ENCODE measurements at places on chromosomes 3 and 15. TPM values are rescaled to one million over a fixed set of nuclear protein-coding genes. Genes with fewer than 3 reads are reported as not detected.
A peak's percentile ranks its signal among the peaks of the same experiment; 100 is the strongest.

GRCh38 chr3:195201295-195201694, 69.7 kb downstream of the XXYLT1 start:
- DNase-seq, result peak; percentile 0

GRCh38 chr3:79835701-79836100, 67.9 kb upstream of the ROBO1 start:
- DNase-seq, result no peak

DNA sequence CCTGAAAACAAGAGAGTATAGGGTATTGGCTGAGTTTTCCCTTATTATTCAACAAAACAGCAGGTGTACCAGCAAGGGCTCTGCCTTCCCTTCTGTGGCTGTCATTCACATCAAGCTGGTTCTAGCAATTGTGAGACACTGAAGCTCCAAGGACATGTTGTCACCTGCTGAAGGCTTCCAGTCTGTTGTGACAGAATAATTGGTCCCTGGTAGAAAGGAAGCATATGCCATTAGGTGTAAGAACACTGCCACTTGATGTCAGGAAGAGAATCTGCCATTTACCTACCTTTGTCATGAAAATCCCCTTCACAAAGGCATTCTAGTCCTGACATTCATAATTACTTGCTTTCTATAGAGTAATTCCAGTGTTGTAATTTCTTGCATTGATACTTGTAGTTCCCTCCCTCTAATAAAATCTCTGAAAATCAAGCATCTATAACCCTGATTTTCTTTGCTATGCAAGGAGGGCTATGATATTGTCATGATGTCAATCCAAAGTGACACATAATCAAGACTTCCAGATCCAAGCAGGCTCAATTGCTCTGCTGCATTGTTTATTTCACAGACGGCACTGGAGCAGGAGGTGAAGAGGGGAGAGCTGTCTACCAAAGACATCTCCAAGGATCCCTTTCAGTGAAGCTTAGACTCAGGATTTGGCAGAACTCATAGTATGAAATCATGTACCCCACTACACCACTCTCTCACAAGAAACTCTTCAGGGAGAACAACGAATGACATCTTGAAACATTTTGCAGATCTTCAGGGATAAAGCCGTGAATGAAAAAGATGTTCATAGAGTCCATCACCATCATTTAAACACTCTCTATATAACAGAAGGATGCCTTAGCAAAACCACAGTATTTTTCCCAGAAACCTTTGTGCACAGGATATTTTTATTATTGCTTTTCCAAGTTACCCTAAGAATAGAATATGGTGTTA, 425.3 kb downstream of the RBMS3 start:
- DNase-seq, result no peak

GRCh38 chr3:149417174-149417573, 39.7 kb upstream of the TM4SF1 start:
- no peak for DNase-seq

DNA sequence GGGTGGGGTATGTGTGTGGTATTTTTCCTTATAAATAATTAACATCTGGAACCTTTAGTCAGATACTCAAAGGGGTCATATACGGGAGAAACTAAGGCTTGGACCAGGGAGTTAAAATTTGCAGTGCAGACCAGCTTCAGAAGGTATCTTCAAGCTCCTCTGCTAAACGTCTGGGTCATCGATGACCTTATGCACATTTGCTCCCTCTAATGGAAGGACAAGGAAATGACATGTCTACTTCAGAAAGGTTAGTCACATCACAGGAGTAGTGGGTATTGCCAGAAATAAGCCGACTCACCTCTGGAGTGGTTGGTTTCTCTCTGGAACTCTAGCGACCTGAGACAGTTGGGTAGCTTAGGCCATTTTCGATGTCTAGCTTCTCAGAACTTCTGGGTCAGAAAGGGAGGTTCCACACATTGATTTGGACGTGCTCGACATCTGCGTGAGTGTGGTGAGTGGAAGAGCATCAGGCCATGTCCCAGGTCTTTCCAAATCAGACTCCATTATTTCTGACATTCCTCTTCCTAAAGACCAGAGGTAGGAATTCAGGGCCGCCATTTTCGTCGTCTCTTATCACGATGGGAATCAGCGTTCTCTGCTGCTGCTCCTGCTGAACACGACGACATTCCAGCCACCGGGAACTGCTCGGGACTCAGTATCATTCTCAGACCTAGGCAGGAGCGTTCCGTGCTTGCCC, 31.8 kb upstream of the RASA2 start:
- no peak for DNase-seq

GRCh38 chr15:36831125-36831903, 251.9 kb downstream of the CDIN1 start:
- DNase-seq, result no peak

- peak; percentile 43 for DNase-seq
Observed at GRCh38 chr3:152556731-152557254, 278.1 kb upstream of the P2RY1 start.

GRCh38 chr15:90845201-90845949, 23.0 kb upstream of the FURIN start:
- no peak for DNase-seq

GRCh38 chr3:117736846-117737245, 1027.3 kb downstream of the TUSC7 start:
- no peak for DNase-seq

- no peak for DNase-seq
Observed at GRCh38 chr3:52310861-52311575, 5.1 kb upstream of the DNAH1 start.

- peak; percentile 19 for DNase-seq
Observed at GRCh38 chr3:47612178-47612577, 33.5 kb upstream of the CSPG5 start.

- no peak for DNase-seq
Observed at GRCh38 chr3:151301787-151302186, 14.8 kb downstream of the GPR87 start.

- DNase-seq, result no peak
Observed at GRCh38 chr15:68479406-68479805, 47.4 kb upstream of the ITGA11 start.

DNA sequence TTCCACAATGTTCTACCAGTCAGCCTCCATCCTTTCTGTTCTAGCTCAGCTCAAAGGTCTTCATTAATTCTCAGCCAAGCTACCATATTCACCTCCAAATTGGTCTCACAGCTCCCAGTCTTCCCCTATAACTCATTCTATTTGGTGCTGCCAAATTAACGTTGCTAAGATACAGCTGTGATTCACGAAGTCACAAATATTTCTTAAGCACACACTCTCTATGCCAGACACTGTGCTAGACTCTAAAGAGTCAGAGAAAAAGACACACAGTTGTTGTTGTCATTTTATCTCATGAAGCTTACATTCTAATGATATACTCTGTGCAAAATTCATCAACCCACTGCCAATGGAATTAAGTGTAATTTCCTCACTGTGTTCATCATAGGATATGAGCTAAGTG, 102.8 kb downstream of the FRMD5 start:
- DNase-seq, result no peak

GRCh38 chr3:112092496-112093179, 6.4 kb downstream of the C3orf52 start:
- DNase-seq, result no peak

DNA sequence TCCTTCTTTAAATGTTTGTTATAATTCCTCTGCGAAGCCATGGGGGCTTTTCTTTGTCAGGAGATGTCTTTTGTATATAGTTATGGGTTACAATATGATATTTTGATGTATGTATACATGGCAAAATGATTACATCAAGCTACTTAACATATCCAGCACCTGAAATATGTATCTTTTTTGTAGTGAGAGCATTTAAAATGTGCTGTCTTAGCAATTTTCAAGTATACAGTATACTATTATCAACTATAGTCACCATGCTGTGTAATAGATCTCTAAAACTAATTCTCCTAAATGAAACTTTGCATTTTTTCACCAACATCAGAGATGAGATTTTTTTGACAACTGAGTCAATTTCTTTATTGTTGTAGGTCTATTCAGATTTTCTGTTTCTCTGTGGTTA, 77.2 kb downstream of the STXBP5L start:
- DNase-seq, result no peak

- peak; percentile 38 for DNase-seq
Observed at GRCh38 chr3:29695643-29696198, 414.9 kb downstream of the RBMS3 start.

DNA sequence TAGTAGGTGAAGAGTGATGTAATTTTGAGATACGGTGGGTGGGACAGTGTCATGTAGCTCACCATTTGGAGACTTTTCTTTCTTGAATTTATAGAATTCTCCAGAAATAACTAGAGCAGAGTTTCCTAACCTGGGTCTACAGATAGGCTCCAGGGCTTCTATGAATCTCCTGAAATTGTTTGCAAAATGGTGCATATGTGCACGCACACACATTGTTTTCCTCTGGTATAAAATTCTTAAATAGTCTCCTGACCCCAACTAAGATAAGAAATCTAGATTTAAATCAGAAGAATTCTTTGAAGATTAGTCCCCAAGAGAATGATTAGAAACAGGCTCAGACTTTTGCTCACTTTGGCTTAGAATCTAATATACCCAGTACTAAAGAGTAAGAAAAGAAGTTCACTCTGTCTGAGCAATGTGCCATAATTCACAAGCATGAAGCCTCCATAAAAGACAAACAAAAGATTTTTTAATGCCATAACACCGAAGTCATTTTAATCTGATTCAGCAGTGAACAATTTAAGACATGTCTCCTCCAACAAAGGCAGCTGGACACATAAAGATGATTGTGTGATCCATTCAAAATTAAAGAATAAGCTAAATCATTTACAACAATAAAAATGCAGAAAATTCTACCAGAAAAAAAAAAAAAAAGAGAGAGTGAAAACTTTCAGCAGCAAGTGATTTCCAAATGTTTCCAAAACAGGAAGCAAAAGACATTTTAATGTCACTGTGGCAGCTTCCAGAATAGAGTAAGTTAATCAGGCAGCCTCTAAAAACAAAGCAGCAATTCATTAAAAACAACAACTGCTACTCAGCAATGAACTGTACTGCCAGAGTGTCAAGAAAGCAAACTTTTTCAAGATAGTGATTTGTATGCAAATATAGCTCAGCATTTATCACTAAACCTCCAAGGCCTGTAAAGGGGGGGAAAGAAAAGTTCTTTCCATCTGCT, 975.5 kb upstream of the CFAP20DC start:
- DNase-seq, result no peak

DNA sequence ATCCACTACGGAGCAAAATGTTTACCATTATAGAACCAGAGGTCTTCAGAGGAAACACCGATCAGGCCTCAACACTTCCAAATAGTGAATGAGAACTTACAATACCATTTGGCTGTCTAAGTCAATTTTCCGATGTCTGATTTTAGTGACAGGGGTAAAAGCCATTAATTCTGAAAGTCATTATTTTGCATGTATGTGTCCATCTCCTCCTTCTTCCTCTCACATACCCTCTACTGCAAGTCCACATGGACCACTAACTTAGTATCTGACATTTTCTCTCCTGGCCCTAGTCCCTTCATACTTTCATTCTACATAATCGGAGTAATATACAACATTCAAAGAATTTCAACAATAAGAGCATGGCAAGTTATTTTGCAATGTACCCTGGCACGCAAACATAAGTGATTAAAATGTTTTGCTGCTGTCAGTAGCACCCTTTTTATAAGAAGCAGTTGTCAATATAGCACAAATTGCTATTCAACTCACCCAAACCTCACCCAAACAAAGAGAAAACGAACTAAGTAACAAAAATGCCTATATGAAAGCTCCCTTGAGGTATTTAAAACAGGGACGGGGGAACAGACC, 1.9 kb downstream of the TOP2B start:
- DNase-seq, result no peak

DNA sequence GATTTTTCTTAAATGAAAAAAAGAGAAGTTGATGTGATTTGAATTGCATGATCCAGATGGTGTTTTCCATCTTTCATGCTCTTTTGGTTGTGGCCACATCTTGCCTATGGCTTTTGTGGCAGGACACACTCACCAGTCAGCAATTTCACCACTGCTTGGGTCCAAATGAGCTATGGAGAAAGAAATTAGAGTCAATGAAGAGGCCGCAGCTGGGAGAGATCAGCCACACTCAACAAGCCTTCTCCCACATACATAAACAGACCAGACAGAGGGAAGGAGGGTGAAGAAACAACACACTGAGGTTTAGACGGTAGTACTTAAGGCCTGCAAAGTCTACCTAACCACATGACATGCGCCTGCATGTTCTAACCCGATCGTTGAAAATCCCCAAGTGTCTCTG, 110.7 kb upstream of the CDIN1 start:
- DNase-seq, result no peak

DNA sequence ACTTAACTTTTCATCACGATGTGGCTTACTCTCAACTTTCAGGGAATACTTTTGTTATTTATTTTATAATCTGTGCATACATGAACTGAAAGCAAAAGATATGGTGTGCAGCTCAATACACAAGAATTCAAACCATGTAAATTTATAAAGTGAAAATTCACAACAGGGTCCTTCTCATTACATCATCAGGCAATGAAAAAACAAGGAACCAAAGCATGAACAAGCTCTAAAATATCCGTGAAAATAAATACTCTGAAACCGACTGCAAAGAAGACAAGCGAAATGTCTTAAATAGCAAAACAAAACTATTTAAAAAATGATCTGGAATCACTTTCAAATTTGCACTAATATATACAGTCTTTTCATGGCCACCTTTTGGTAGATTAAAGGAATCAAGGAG, 28.9 kb downstream of the GNB5 start:
- no peak for DNase-seq

- no peak for DNase-seq
Observed at GRCh38 chr3:134772591-134772990, 22.5 kb upstream of the EPHB1 start.

DNA sequence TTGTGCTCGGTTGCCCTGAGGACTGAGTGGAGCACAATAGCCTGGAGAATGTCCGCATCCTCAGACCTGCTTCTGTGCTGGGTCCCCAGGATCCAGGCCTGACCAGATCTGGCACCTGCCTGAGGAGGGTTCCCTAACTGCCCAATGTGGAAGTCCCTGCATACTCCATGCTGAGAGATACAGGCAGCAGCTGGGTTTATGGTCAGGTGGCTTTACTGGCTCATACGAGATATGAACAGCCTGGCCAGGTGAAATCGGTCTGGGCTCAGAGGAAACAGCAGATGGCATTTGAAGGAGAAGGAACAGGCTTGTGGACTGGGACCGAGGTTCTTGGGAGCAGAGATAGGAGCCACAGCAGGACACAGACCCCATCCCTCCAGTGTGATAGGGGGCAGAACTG, 18.2 kb upstream of the KIF23 start:
- no peak for DNase-seq

NUTM1 gene
- 39.7 TPM for polyA plus RNA-seq

FGF7 gene
- 1.6 TPM for polyA plus RNA-seq

MCF2L2 gene
- polyA plus RNA-seq, result 6.8 TPM

XCR1 gene
- 0.34 TPM for polyA plus RNA-seq

LIPC gene
- 0.37 TPM for polyA plus RNA-seq

AP2M1 gene
- 346 TPM for polyA plus RNA-seq

Measured in testis (tissue), 5 donors.